ENCODE measurements at places on chromosomes 1 and 21. TPM values are rescaled to one million over a fixed set of nuclear protein-coding genes. Genes with fewer than 3 reads are reported as not detected.
A peak's percentile ranks its signal among the peaks of the same experiment; 100 is the strongest.

Gene TMOD4
- not detected for total RNA-seq

Gene C1orf198
- 31.4 TPM for total RNA-seq

Gene MX2
- 102 TPM for total RNA-seq

Gene UBR4
- total RNA-seq: 146 TPM

Gene PDZK1
- 0.27 TPM for total RNA-seq

Gene OR2T35
- total RNA-seq: 0.52 TPM

Gene KIRREL1
- total RNA-seq: 28.4 TPM

GRCh38 chr1:178938101-178938958 lies 67.5 kb upstream of the ANGPTL1 start:
- no peak for DNase-seq

GRCh38 chr1:69737527-69738185 lies 169.9 kb downstream of the LRRC7 start:
- DNase-seq: no peak

DNA sequence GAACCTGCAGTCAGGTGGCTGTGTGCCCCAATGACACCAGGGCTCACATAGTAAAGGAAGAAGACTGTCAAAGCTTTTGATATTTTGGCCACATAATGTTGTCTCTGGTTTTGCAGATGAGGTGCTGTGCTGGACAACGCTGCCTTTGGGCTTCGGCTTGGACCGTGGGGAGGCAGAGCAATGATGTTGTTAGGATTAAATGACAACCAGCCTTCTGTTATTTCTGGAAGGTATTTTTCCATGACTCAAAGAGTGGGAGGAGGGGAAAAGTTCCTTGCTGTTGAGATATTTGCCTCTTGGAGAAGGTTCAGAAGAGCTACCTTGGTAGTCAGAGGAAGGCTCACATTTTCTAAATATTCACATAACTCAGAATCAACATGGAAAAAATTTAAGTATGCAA lies 187.3 kb upstream of the GALNT2 start:
- DNase-seq: no peak

- DNase-seq: no peak
These were observed 57.7 kb downstream of the ATG4C start for GRCh38 chr1:62841587-62842169.

DNA sequence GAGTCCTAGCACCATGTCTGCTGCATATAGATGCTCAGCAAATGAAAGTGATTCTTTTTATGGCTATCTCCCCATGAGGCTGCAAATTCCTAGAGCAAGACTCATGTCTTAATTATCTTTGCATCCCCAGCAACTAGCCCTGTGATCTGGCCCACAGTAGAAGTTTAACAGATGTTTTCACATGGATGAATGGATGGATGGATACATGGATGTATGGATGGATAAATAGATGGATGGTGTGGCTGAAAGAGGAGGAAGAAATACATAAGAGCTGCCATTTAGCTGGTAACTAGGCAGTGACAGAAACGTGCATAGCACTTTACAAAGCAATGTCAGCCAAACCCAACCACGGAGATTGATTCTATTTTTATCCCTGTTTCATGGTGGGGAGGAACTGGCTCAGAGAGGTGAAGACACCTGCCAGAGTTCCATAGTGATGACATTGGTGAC lies 32.7 kb upstream of the ZBTB40 start:
- DNase-seq: no peak

GRCh38 chr1:109816175-109816811 lies 52.6 kb upstream of the EPS8L3 start:
- no peak for DNase-seq

DNA sequence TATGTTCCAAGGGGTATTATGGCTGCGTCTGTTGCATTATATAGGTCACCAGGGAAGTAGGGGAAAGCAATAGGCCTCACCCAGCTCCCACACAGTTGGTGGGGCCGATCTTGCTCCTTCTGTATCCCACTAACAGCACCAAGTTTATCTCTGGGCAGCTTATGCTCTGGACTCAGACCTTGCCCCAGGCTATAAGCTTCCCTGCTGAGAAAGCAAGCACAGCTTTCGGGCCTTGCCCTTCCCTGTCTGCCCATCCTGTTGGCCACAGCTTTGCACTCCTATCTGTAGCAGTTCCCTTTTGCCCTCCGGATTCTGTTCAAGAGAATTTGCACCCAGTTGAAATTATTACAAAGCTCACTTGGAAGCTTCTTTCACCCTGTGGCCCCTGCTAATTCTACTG lies 12.9 kb downstream of the KCNE1 start:
- no peak for DNase-seq

- DNase-seq: no peak
These were observed 20.8 kb upstream of the RGS2 start for GRCh38 chr1:192787914-192788585.

DNA sequence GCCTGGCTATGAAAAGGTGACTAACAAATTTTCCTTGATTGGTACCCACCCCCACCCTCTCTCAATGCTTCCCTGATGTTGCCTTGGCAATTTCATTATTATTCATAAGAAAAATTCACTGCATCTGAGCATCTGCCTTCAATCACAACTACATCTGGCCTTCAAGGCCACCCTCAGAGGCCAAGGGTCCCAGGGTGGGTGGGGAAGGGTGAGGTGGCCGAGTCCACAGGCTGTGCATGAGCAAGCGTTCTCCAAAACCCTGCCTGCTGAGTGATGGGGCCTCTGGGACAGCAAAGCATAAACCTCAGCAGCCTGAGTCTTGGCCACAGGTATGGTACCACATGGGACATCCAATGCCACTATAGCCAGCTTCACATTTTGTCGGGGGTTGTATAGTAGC lies 198.7 kb downstream of the SLC35F3 start:
- no peak for DNase-seq

GRCh38 chr1:201011616-201012015 lies 11.9 kb downstream of the KIF21B start:
- DNase-seq: peak; percentile 66

DNA sequence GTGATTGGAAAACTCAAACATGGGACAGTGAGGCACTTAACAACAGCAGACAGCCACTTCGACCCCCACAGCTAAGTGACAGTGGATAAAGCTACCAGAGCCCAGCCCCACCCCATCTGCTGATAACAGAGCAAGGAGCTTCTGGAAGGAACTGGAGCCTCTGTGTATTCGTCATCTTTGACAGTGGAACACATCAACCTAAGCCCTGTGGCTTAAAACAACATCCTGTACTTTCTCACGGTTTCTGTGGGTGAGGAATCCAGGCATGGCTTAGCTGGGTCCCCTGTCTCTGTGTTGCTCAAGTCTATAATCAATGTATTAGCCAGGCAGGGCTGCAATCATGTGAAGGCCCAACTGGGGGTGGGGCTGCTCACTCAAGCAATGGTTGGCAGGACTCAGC lies 18.4 kb upstream of the SIPA1L2 start:
- no peak for DNase-seq

- no peak for DNase-seq
These were observed 356.1 kb downstream of the LMO4 start for GRCh38 chr1:87684713-87685205.

DNA sequence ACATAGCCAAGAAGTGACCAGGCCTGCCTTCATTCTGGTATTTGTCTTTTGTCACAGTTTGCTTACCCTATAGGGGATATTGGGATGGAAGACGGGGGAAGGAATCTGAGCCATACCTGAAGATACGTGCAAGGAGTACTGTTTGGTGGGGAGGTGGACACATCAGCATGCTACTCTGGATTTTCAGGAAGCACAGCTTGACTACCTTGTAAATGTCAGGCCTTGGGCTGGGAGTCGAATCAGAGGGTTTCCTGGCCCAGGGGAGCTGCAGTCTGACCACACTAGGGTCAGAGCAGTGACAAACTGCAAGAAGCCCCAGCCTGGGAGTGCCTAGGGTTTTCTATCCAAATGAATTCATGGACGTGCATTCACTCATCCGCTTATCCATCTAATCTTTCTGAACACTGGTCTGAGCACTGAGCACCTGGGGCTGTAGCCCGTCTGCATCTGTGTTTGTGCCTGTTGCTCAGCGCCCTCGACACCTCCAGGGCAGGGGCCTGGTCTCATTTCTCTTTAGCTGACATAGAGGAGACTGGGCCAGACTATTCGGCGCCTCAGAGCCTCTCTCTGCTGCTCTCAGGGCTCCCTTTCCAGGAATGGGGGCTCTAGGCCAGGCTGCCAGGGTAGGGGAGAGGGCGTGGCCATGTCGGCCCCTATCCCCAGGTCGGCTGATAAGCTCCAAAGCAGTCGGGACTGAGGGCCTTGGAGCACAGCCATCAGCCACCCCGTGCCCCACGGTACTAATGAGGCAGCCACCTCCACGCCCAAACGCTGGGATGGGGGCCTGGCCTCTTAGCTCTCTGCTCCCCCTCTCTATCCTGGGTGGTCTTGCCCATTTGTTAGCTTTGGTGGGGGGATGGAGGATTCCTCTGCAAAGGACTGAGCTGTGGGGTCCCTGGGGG lies 47.0 kb upstream of the SLC2A1 start:
- no peak for DNase-seq

DNA sequence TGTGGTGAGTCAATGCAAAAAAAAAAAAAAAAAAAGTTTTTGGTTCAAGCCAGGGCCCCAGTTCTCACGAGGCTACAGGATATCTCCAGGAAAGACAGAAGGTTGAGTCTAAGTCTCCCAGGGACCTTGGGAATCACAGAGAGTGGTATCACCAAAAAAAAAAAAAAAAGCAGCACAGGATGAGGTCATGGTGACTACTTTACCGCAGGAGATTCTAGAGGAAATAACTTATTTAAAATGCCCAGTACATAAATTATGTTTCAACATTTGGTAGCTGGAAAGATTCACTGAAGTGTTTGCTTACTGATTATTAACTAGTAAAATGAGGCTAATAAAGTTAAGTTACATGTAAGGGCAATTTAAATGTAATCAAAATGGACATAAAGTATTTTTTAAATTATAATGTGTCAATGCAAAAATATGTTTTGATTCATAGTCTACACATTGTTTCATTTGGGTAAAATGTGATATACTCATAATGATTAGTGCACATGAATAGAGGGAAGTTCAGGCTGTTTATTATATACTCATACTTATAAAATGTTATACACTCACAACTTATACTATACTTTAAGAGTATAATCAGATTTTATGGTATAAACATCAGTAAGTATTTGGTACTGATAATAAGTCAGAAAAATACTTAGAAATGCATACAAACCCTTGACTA lies 84.1 kb downstream of the PLPPR5 start:
- no peak for DNase-seq

DNA sequence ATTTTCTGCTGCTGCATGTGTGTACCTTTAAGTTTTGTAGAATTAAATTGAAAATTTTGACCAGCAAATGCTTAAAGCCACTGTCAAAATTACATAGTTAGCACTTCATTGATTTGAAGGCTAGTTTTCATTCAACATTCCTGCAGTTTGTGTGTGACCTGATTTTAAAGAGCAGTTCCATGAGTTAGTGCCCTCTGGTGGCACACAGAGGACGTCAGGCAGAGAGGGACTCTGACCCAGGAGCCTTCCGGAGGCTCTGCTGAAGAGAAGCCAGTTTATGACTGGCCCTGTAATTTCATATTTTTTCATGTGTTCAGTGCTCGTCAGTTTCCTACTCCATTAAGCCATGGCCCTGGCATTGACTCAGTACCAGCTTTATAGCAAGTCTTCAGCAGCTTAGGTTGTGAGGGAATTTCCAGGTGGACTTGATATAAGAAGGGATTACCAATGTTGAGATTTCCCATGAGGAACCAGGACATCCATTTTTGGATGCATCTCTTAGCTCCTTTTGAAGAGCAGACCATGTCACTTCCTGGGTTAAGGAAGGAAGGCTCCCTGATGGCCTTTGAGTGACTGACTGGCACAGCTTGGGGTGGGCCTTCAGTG lies 104.7 kb downstream of the CAMTA1 start:
- DNase-seq: no peak

- DNase-seq: no peak
These were observed 19.2 kb upstream of the BACH1 start for GRCh38 chr21:29279558-29279957.

DNA sequence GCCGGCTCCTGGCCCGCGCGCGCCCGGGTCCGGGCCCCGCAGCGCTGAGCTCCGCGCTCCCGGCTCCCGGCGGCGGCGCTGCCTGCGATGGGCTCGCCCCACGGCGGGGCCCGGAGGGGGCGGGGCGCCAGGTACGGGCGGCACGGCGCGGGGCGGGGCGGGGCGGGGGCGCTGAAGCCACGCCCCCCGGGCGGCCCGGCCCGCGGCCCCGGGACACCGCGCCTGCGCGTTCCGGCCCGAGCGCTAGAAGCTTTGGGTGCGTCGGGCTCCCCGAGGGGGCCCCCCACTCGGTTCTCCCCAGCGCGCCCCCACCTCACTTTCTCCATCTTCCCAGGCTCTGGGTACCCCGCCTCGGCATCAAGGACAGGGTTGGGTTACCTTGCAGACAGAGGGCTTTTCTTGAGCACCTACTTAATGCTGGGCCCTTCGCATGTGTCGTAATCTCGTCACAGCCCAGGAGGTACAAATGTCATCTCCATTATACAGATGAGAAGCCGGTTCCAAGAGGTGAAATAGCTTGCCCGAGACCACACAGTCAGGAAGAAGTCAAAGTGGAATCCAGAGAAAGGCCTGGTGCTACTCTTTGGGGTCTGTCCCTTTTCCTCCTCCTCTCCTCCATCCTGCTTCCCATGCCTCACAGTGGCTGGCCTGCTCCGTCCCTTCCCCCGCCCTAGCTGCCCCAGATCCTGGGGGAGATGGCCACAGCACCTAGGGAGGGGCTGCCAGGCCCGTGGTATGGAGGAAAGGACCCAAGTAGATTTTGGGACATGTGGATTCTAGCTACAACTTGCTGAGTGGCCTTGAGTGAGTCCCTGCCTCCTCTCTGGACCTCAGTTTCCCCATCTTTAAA lies 46.5 kb downstream of the RAP1GAP start:
- DNase-seq: no peak

GRCh38 chr21:41834252-41834925 lies 44.8 kb downstream of the PRDM15 start:
- peak; percentile 61 for DNase-seq

DNA sequence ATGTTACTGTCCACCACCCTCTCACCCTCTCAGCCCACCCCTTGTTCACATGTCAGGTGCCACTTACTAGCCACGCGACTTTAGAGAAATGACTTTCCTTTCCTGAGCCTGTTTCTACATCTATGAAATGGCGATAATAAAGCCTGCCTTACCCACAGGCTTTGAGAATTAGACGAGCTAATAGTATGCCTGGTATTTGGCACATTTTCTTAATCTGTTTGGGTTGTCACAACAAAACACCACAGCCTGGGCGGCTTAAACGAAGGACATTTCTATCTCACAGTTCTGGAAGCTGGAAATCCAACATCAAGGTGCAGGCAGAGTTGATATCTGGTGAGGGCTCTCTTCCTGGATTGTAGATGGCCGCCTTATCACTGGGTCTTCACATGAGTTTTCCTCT lies 273.9 kb upstream of the FMN2 start:
- no peak for DNase-seq

- DNase-seq: no peak
These were observed 33.8 kb downstream of the ARID1A start for GRCh38 chr1:26729633-26730032.

- no peak for DNase-seq
These were observed 819.9 kb downstream of the BRINP3 start for GRCh38 chr1:189657715-189658114.

- no peak for DNase-seq
These were observed 35.6 kb upstream of the ERG start for GRCh38 chr21:38533887-38534286.

DNA sequence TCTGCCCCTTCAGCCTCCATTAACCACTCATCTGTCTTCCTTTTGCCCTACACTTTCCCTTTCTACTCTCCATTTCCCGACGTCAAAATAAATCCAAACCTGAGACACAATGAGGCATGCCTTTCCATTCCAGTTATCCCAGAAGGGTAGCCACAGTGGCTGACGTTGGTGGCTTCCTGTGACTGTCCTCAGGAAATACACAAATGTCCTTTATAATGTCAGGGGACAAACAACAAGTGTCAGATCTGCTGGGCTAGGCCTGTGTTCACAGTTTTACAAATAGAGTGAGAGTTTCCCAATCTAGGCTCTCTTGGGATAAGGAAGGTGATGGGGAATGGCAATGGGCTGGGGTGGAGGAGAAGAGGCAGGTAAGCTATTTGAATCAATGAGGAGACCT lies 135.3 kb downstream of the BRINP2 start:
- no peak for DNase-seq
